ENCODE measurements at places on chromosomes 13 and 19.

DNA sequence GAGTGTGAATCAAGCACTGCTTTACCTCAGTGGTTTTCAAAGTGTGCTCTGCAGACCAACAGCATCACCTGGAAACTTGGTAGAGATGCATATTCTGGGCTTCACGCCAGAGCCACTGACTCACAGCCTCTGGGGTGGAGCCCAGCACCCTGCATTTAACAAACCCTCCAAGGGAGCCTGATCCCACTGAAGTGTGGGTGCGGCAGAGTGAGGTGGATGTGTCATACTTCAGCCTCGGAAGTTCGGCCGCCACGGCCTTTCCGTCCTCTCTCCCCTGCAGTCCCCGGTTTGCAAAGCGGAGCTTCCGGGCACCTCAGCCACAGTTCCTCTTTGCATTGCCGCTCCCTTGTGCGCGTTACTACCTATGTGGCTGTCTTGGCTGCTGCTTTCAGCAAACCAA lies 33.3 kb upstream of the MICU2 start:
- DNase-seq = peak; percentile 98

- DNase-seq = no peak
Measured at GRCh38 chr13:109782823-109783431, 3.5 kb downstream of the IRS2 start.

DNA sequence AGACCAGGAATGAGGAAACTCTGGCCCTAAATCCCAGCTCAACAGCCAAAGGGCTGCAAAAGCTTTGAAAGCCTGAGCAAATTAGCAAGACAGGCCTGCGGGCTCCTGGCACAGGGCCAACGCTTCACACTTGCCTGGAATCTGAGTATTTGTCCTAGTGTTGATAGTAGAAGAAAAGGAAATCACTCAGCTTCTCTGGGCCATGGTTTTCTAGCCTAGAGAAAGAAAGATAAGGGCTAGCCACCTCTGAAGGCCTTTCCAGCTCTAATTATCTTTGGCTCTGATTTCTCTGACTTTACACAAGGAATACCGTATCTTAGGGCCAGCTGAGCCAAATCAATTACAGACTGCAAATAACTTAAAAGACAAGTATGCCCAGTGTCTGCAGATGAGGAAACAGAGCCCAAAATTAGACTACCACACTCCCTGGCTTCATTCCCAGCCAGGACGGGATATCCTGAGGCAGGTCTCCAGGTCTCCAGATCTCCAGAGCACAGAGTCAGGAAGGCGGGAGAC lies 69.6 kb downstream of the STK24 start:
- peak; percentile 92 for DNase-seq

DNA sequence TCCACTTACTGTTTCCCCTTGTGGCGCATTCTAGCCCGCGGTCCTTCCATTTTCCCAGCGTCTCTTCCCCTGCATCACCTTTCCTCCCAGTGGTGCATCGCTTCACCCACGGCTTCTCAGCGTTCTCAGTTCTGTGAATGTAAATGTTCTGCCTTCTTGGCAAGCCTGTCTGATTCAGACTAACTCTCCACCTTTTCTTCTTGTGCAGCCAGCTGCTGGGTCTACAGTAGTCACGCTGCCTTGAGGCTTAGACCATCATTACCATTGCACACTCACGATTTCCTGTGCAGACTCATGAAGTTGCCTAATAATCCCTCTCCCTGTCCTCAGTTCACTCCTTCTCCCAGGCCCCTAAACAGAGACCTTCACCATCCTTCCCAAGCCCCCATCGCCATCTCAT lies 75.0 kb downstream of the DHRS12 start:
- peak; percentile 54 for DNase-seq

DNA sequence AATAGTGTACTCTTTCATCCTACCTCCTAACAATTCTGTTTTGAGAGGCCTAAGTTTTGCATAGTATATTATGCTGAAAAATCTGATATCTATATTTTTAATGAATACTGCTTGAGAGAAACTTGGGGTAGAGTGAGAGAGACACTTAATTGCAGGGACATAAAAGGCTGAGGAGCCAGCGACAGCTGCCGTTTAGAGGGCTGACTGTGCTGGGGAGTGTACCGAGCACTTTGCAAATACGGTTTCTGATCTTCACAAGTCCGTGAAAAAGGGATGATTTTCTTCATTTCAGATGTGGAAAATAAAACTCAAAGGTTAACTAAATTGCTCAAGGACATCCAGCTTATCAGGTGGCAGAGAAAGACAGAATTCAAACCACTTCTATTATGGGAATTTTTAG lies 97.4 kb downstream of the CAB39L start:
- DNase-seq = no peak

- no peak for DNase-seq
Measured at GRCh38 chr13:36530861-36531590, 98.7 kb downstream of the CCNA1 start.

DNA sequence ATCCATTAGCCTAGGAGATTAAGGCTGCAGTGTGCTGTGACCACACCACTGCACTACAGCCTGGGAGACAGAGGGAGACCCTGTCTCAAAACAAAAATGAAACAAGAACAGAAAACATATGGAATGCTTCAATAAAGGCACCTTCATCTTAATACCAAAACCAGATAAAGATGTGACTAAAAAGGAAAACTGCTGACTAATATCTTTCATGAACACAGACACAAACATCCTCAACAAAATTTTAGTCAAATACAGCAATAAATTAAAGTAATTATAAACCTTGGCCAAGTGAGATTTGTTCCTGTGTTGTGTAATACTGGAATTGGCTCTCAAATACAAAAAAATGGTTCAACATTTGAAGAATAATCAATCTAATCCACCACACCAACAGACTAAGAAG lies 103.5 kb downstream of the PRR20E start:
- no peak for DNase-seq

GRCh38 chr19:5125797-5126497 lies 157.0 kb downstream of the KDM4B start:
- DNase-seq = no peak

GRCh38 chr13:34884366-34884765 lies 57.7 kb upstream of the NBEA start:
- DNase-seq = no peak

GRCh38 chr19:13918726-13919411 lies 12.9 kb downstream of the CC2D1A start:
- no peak for DNase-seq

DNA sequence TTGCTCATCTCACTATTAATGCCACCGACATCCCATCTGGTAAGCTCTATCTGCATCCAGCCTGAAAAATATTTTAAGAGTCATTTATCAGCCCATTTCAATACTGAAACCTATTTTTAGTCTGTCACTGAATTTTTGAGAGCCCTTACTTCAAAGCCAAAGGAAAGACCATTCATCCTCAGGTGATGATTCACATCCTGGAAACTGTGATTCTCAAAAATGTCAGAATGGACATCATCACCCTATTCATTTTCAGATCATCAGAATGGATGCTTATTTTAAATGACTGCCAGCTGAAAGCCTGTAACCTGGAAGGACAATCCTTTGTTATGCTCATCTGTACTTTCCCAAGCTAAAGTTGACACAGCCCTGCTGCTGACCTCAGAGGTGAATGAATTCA lies 27.0 kb downstream of the TNFSF11 start:
- peak; percentile 39 for DNase-seq

DNA sequence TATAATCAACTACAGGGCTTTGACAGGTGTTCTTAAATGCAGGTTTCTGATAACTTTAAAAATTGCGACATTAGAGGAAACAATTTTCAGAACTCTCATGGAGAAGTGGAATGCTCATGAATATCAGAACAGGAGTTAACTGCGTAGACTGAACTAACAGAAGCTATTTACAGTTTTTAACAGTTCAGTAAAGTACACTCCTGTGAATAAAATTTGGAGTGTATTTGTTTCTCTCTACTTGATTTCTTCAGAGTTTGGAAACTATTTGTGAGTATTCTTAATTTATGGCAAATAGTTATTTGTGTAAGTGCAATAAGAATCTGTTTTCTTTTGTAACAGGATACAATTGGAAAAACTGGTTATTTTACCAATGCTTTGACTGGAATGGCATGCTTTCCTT lies 114.4 kb downstream of the TNFRSF19 start:
- DNase-seq = no peak

DNA sequence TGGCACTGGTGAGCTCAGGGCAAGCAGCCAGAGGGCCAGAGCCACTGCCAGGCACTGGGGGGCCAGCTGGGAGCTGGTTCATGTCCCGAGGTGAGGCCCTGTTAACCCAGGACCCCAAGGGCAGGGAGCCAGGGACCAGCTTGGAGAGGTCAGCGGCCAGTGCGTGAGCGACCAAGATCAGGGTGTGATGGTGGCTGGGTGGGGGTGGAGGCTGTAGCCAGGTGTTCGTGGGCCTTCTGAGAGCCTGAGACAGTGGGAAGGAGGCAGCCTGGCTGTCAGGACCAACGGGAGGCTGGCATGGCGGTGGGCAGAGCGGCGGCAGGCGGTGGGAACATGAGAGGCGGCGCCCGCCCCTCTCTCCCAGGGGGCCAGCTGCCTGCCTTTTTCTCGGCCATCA lies 8.1 kb upstream of the KPTN start:
- DNase-seq = no peak

- DNase-seq = peak; percentile 51
Measured at GRCh38 chr13:109100705-109101304, 471.4 kb downstream of the MYO16 start.

DNA sequence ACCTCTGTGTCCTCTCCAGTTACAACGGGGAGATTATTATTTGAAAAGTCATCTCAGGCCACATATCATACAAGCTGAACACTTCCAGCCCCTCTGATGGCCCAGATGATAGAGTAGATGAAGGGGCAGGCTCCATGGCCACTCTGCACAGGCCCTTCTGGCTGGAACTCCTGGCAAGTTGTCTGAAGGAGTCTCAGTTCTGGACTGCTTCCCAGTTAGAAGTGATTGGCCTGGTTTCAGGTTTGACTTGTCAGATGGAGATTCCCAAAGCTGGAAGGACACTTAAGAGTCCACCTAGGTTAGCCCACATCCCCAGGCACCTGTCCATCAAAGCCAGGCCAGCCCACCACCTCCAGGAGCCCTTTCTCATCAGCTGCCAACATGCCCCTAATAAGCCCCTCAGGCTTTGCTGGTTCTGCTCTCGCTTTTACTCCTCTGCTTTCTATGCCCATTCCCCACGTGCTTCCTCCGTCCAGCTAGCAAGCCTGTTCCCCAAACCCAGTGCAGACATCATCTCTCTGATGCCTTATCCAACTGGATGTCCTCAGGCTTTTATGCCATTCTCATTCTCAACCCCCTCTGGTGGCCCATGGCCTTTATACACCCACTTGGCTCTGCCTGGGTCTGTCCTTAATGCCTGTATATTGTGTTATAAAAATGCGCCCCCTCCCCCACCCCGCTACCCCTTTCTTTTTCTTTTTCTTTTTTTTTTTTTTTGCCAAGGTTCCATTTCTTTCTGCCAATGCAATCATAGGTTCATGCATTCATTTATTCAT lies 56.5 kb downstream of the HSPH1 start:
- DNase-seq = no peak

DNA sequence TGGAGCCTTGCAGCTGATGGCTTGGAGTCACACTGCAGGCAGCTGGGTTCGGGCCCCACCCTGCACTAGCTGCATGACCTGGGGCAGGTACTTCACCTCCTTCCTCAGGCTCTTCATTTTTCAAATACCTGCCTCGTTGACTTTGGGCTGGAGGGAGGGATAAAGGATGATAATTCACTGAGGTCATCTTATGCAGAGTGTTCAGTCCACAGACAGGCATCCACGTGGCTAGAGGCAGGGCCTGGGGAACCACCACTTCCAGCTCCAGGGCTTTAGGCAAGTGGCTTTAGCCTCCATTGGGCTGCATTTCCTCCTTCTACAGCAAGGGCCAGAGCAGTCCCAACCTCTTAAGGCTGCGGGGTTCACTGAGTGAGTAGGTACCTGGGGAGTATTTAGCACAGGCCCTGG lies 84.8 kb downstream of the SIPA1L3 start:
- peak; percentile 93 for DNase-seq

- DNase-seq = peak; percentile 99
Measured at GRCh38 chr19:46133101-46133627, 8.7 kb upstream of the IGFL3 start.

GRCh38 chr13:44287958-44288357 lies 85.7 kb upstream of the SERP2 start:
- no peak for DNase-seq

GRCh38 chr13:50200569-50200968 lies 185.3 kb downstream of the KCNRG start:
- DNase-seq = no peak

GRCh38 chr19:29866011-29866410 lies 54.2 kb downstream of the CCNE1 start:
- DNase-seq = no peak

- DNase-seq = no peak
Measured at GRCh38 chr19:32771596-32771995, 52.0 kb downstream of the TDRD12 start.

GRCh38 chr13:33537026-33537425 lies 251.5 kb upstream of the STARD13 start:
- DNase-seq = no peak

- DNase-seq = peak; percentile 9
Measured at GRCh38 chr13:37068962-37069361, 9.5 kb upstream of the SUPT20H start.

- DNase-seq = no peak
Measured at GRCh38 chr19:39915101-39915847, 19.2 kb downstream of the FCGBP start.

GRCh38 chr13:45627656-45628055 lies 12.1 kb upstream of the ERICH6B start:
- no peak for DNase-seq

DNA sequence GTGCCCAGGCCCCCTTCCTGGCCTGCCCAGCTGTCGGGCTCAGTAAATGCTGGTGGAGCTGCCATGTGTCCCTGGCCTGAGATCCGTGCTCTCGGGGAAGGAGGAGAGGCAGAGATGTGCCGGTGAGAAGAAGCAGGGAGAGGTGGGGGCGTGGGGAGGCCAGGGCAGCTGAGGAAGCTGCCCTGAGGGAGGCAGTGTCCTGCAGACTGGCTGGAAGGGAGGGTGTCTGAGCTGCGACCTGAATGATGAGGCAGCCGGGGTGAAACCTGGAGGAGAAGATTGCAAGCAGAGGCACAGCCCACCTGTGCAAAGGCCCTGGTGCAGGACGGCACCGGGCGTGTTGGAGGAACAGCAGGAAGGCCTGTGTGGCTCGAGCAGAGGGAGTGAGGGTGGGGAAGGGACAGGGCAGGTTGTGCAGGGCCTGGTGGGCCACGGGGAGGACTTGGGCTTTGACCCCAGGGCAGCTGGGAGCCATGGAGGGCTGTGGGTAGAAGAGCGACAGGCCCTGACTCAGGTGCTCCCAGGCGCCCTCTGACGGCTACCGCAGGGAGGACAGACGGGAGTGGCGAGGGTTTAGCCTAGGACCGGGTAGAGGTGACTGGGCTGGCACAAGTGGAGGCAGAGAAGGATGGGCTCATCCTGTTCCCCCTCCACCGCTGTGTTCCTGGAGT lies 14.0 kb upstream of the CELF5 start:
- DNase-seq = peak; percentile 51

GRCh38 chr13:110971486-110971885 lies 56.6 kb upstream of the ANKRD10 start:
- peak; percentile 68 for DNase-seq

- no peak for DNase-seq
Measured at GRCh38 chr13:27474751-27475268, 24.4 kb upstream of the MTIF3 start.

- DNase-seq = peak; percentile 91
Measured at GRCh38 chr13:19845758-19846157, 17.7 kb downstream of the ZMYM5 start.
